ENCODE measurements at places on chromosomes 12 and 14.

GRCh38 chr14:65850429-65851135, 438.1 kb downstream of the FUT8 start:
- H3K36me3 ChIP-seq = no peaks in the 10 kb centered on the region
- no peak overlapping the region for H3K27ac ChIP-seq
- H3K4me3 ChIP-seq = no peak overlapping the region
- H3K4me1 ChIP-seq = no peaks in the 10 kb centered on the region
- H3K27me3 ChIP-seq = no peaks in the 10 kb centered on the region
- peak; percentile 40 for DNase-seq

GRCh38 chr14:102498678-102499265, 10.8 kb downstream of the ANKRD9 start:
- H3K27me3 ChIP-seq = no peaks in the 10 kb centered on the region
- no peaks in the 10 kb centered on the region for H3K36me3 ChIP-seq
- H3K4me1 ChIP-seq = peaks cover 21% of the 10 kb centered on the region
- no peak overlapping the region for H3K4me3 ChIP-seq

DNA sequence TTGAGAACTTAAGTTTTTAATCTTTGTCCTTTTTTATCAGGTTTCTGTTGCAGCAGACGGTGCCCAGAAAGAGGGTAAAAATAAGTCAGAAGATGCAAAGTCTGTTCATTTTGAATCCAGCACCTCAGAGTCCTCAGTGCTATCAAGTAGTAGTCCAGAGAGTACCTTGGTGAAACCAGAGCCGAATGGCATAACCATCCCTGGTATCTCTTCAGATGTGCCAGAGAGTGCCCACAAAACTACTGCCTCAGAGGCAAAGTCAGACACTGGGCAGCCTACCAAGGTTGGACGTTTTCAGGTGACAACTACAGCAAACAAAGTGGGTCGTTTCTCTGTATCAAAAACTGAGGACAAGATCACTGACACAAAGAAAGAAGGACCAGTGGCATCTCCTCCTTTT, 53.5 kb downstream of the RAD52 start:
- H3K36me3 ChIP-seq = peaks cover 89% of the 10 kb centered on the region
- H3K4me1 ChIP-seq = peaks cover 7% of the 10 kb centered on the region
- H3K4me3 ChIP-seq = no peak overlapping the region
- no peak overlapping the region for H3K27ac ChIP-seq
- no peak for DNase-seq

GRCh38 chr12:22653791-22654190, 28.8 kb downstream of the ETNK1 start:
- H3K27ac ChIP-seq = no peak overlapping the region
- H3K4me1 ChIP-seq = peaks cover 30% of the 10 kb centered on the region
- H3K4me3 ChIP-seq = no peak overlapping the region
- no peaks in the 10 kb centered on the region for H3K36me3 ChIP-seq

DNA sequence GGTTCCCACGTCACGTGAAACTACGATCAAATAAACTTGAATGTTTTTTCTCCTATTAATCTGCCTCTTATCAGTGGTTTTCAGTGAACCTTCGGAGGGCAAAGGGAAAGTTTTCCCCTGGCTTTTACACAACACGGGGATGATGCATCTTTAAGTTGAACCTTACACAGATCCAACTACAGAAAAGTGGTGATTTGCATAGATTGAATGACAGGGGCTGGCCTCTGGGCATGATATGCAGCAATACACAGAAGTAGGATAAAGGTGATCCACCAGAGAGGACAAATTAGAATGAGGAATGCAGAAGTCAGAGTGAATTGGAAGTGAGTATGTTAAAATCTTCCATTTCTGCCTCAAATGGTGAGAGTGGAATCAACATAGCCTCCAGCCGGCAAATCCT, 11.6 kb downstream of the GSG1 start:
- H3K4me1 ChIP-seq = peaks cover 3% of the 10 kb centered on the region
- no peak overlapping the region for H3K27ac ChIP-seq
- no peaks in the 10 kb centered on the region for H3K27me3 ChIP-seq
- H3K4me3 ChIP-seq = no peak overlapping the region
- H3K36me3 ChIP-seq = no peaks in the 10 kb centered on the region

DNA sequence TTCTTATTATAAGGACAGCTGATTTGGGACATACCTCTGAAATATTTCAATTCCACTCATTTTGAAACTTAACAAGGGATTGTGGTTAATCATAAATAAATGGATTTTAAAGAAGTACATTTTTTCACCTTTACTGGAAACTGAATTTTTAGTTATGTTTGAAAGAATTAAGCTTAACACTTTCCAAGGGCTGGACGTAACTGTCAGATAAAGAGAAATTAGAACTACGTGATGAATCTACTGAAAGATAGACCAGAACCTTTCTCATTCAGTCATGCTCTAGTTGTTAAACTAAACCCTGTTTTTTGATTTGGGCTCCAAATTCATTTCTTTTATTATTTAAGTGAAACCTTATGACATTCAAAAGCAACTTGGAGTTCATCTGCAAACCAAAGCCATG, 1892.1 kb upstream of the SEL1L start:
- no peak for DNase-seq
- no peaks in the 10 kb centered on the region for H3K4me1 ChIP-seq
- no peak overlapping the region for H3K4me3 ChIP-seq

- H3K36me3 ChIP-seq = no peaks in the 10 kb centered on the region
- no peaks in the 10 kb centered on the region for H3K4me1 ChIP-seq
- H3K27me3 ChIP-seq = no peaks in the 10 kb centered on the region
- DNase-seq = no peak
- H3K4me3 ChIP-seq = no peak overlapping the region
- H3K27ac ChIP-seq = no peak overlapping the region
Measured at GRCh38 chr12:25257590-25258324, 7.0 kb upstream of the KRAS start.

GRCh38 chr12:64742416-64742815, 16.8 kb downstream of the GNS start:
- H3K4me3 ChIP-seq = no peak overlapping the region
- H3K27ac ChIP-seq = no peak overlapping the region
- no peaks in the 10 kb centered on the region for H3K27me3 ChIP-seq
- no peaks in the 10 kb centered on the region for H3K4me1 ChIP-seq
- H3K36me3 ChIP-seq = peaks cover 71% of the 10 kb centered on the region

- peak overlapping the region; percentile 18 for H3K27ac ChIP-seq
- DNase-seq = no peak
- H3K4me1 ChIP-seq = peaks cover under 1% of the 10 kb centered on the region
- H3K36me3 ChIP-seq = peaks cover 27% of the 10 kb centered on the region
- H3K27me3 ChIP-seq = no peaks in the 10 kb centered on the region
Measured at GRCh38 chr14:22898302-22899090, 15.5 kb downstream of the REM2 start.

DNA sequence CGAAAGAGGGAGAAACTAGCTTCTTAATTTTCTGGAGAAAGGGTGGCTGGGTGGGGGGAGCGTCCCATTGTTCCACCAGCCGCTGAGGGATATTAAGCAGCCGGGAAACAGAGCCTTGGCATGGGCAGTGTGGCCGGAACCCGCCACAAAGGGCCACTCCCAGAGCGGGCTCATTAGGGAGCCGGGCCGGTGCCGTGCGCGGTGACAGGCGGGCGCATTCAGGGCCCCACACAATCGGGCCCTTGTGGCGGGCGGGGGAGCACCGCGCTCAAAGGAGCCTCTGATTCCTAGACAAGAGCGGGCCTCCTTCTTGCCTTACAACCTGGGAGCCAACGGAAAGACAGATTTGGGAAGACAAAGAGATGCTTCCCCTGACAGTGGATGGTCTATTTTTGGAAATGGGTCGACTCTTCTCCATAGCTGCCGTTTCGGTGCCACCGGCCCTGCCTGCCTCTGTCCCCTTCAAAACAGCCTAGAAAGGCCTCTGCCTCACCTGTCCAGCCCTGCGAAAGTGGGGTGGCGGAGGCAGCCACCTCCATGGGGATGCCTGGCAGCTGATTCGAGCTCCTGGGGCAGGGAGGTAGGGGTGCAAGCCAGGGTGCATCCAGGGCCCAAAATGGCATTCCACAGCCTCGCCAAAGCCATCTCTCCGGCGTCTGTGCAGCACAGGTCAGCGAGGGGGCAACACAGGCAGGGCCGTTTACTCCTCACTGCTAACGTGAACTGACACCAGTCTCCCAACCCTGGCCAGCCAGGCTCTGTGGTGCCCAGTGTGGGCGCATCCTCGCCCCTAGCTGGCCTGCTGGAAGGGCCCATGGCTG, 10.9 kb downstream of the CCDC85C start:
- no peaks in the 10 kb centered on the region for H3K27me3 ChIP-seq
- no peak for DNase-seq
- no peak overlapping the region for H3K27ac ChIP-seq
- H3K36me3 ChIP-seq = no peaks in the 10 kb centered on the region

- H3K4me1 ChIP-seq = no peaks in the 10 kb centered on the region
- DNase-seq = no peak
- H3K4me3 ChIP-seq = no peak overlapping the region
- H3K27me3 ChIP-seq = no peaks in the 10 kb centered on the region
- no peak overlapping the region for H3K27ac ChIP-seq
Measured at GRCh38 chr12:44127966-44128710, 292.3 kb downstream of the TMEM117 start.

GRCh38 chr14:65501328-65501727, 88.8 kb downstream of the FUT8 start:
- H3K4me3 ChIP-seq = no peak overlapping the region
- no peaks in the 10 kb centered on the region for H3K36me3 ChIP-seq
- H3K27ac ChIP-seq = no peak overlapping the region
- peaks cover 13% of the 10 kb centered on the region for H3K4me1 ChIP-seq
- no peak for DNase-seq
- H3K27me3 ChIP-seq = no peaks in the 10 kb centered on the region

GRCh38 chr14:93824518-93825234, 36.4 kb upstream of the PRIMA1 start:
- H3K4me3 ChIP-seq = no peak overlapping the region
- H3K27ac ChIP-seq = no peak overlapping the region
- H3K4me1 ChIP-seq = no peaks in the 10 kb centered on the region
- H3K36me3 ChIP-seq = no peaks in the 10 kb centered on the region
- DNase-seq = no peak

- no peaks in the 10 kb centered on the region for H3K4me1 ChIP-seq
- H3K27me3 ChIP-seq = no peaks in the 10 kb centered on the region
- no peak overlapping the region for H3K27ac ChIP-seq
- H3K36me3 ChIP-seq = no peaks in the 10 kb centered on the region
- H3K4me3 ChIP-seq = no peak overlapping the region
Measured at GRCh38 chr14:105761842-105762241, 235.5 kb downstream of the TMEM121 start.

DNA sequence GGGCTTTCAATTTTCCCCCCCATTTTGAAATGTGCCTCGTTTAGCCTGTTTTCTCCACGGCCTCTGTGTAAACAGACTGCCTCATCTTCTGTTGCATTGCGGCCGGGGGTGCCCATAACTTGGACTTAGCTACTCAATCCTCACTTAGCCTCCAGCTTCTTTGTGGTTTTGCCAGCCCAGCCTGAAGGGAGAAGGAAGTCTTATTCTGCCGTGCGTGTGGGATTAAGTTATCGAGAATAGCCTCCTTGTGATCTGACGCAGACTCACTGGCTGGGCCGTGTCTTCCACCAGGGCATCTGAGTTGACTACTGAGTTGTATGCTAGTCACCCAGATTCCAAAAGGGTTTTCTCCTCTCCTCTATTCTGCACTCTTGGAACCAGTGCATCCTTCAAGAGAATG, 8.1 kb downstream of the PRKAB1 start:
- DNase-seq = no peak
- H3K27me3 ChIP-seq = no peaks in the 10 kb centered on the region
- H3K4me1 ChIP-seq = no peaks in the 10 kb centered on the region
- H3K4me3 ChIP-seq = no peak overlapping the region
- no peak overlapping the region for H3K27ac ChIP-seq

DNA sequence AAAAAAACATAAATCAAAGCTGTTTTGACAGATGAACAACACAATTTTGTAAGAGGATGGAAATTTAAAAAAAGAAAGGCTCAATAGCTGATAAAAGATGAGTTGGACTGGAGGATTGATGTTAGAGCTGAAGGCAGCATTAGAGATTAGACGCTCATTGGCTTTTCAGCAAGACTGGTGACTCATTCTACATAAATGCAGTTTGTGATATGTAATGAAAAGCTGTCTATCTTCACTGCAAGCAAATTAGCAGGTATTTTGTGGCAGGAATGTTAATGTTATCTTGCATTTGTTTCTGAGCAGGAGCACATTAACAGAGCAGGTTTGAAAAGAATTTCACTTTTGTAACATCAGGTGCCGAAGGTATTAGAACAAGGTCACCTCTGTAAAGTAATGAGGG, 442.7 kb upstream of the NOVA1 start:
- no peaks in the 10 kb centered on the region for H3K4me1 ChIP-seq
- no peak overlapping the region for H3K4me3 ChIP-seq
- no peak overlapping the region for H3K27ac ChIP-seq
- H3K27me3 ChIP-seq = no peaks in the 10 kb centered on the region
- no peak for DNase-seq

- H3K4me3 ChIP-seq = no peak overlapping the region
- H3K27ac ChIP-seq = peak overlapping the region; percentile 96
- peaks cover 64% of the 10 kb centered on the region for H3K4me1 ChIP-seq
- H3K27me3 ChIP-seq = no peaks in the 10 kb centered on the region
- no peaks in the 10 kb centered on the region for H3K36me3 ChIP-seq
- no peak for DNase-seq
Measured at GRCh38 chr12:52042706-52043385, 8.4 kb upstream of the NR4A1 start.

DNA sequence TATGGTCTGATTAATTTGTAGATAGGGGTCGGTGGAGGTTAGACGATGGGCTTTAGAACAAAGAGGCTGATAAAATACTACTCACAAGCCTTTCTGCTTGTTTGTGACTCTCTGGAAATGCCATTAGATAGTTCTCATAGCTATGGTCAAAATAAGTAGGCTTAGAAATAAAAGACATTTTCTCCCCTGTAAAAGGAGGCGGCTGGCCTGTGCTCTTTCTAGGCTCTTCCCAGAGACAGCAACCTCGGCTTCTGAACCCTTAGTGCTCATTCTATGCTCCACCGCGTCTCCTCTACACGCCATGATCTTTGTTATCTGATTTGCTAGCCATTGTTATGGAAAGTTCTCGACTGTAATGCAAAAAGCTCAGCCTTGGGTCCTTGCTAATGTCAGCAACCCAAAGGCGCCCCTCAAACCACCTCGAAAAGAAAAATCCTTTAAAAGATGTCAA, 64.5 kb downstream of the CRADD start:
- DNase-seq = no peak
- peak overlapping the region; percentile 63 for H3K4me3 ChIP-seq
- H3K4me1 ChIP-seq = peaks cover 57% of the 10 kb centered on the region
- H3K27ac ChIP-seq = peak overlapping the region; percentile 97
- no peaks in the 10 kb centered on the region for H3K36me3 ChIP-seq

- DNase-seq = no peak
- H3K27me3 ChIP-seq = no peaks in the 10 kb centered on the region
- H3K27ac ChIP-seq = no peak overlapping the region
- no peaks in the 10 kb centered on the region for H3K4me1 ChIP-seq
Measured at GRCh38 chr12:87812681-87813080, 216.5 kb downstream of the C12orf50 start.

DNA sequence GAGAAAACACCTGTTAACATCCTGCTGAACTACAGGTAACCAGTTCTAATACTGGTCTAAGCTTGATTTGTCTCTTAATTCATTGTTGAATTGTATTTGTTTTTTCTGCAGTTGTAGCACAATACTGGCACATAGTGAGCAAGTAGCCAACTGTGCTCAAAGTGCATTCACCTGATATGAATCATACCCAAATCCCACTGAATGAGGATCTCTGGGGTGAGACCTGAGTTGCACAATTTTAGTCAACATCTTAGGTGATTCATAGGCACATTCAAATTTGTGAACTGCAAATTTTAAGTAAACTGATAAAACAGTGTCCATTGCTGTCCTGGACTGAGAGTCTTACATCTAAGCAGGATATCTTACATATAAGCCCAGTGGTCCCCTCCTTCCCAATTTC, 12.8 kb downstream of the KCNC2 start:
- H3K4me1 ChIP-seq = no peaks in the 10 kb centered on the region
- DNase-seq = no peak
- no peaks in the 10 kb centered on the region for H3K36me3 ChIP-seq
- H3K27me3 ChIP-seq = no peaks in the 10 kb centered on the region
